Psoas muscle (tissue), 8 donors: ENCODE measurements at places on chromosomes 6 and 20. TPM values are rescaled to one million over a fixed set of nuclear protein-coding genes. Genes with fewer than 3 reads are reported as not detected.

- DNase-seq = no peak
Measured at GRCh38 chr6:139823099-139823807, 448.8 kb upstream of the CITED2 start.

DNA sequence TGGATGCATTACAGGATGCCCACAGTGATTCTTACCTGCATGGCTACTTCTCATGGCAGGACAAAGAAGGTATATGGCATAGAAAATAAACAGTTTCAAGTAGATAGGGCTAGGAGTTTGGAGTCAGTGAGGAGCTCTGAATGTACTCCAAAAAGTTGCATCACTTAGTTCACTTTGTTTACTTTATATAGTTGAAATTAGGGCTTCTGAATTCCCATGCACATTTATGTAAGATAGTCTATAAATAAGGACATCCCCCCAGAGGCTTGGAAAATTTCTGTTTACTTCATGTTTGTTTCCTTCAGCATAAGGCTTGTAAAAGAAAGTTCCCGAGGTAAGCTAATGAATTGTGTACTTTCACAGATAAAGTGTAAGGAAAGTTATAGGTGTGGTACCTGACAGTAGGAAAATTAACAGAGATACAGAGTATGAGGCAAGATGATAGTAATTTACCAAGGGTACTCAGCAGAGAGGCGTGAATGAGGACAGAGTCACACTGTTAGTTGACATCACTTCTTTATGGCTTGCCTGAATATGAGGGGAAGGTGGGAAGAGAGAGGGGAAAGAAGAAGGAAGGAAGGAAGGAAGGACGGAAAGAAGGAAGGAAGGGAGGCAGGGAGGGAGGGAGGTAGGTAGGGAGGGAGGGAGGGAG is 51.1 kb downstream of the ADTRP start:
- no peak for DNase-seq

- DNase-seq = no peak
Measured at GRCh38 chr6:111238464-111239119, 151.3 kb downstream of the SLC16A10 start.

GTSF1L gene
- not detected for polyA plus RNA-seq

DNA sequence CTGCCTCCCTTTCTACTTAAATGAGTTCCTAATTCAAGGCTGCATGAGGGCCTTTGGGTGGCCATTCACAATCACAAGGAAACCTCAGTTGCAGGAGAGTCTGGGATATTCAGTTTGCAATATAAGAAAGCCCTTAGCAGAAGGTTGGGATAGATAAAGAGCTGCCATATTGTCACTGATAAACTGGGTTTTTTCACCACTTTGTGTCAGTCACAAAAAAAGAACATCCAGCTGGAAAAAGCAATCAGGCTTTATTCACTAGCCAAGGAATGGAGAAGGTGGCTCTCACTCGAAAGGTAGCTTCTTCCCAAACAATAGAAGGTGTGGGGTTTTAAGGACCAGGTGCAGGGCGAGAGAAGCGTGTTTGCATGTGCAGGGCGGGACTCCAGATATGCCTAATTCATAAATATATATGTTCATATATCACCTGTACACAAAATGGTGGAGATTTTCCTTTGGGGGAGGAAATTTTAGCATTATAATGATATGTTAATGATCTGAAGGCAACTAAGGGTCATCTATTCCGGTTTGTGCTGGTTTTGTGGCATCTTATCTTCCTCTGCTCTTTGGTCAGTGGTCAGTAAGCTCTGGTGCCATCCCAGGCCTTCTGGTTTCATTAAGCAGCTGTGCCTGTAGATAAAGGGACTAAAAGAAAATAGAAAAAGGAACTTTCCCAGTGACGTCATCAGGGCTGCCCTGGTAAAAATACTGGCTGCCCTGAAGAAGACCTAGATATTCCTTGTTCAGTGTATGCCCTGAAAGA is 97.1 kb upstream of the IYD start:
- DNase-seq = no peak

WFDC5 gene
- not detected for polyA plus RNA-seq

CDC25B gene
- 6.6 TPM for polyA plus RNA-seq

GRCh38 chr20:32336918-32337347 is 21.2 kb upstream of the ASXL1 start:
- no peak for DNase-seq

IPCEF1 gene
- 0.17 TPM for polyA plus RNA-seq

OR2B6 gene
- not detected for polyA plus RNA-seq

CDH22 gene
- 1.2 TPM for polyA plus RNA-seq

LCA5 gene
- polyA plus RNA-seq = 0.48 TPM

DNA sequence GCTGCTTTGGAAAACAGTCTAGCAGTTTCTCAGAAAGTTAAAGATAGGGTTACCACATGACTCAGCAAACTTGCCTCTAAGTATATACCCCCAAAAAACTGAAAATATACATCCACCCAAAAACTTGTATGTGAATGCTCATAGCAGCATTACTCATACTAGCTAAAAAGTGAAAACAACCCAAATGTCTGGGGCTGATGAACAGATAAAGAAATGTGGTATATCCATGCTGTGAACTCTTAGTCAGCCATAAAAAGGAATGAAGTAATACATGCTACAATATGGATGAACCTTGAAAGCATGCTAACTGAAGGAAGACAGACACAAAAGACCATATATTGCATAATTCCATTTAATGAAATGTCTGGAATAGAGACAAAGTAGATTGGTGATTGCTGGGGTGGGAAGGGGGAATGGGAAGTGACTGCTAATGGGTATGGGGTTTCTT is 79.9 kb upstream of the GLP1R start:
- DNase-seq = no peak

GRCh38 chr6:104955491-104955890 is 1.4 kb upstream of the LIN28B start:
- no peak for DNase-seq

DNA sequence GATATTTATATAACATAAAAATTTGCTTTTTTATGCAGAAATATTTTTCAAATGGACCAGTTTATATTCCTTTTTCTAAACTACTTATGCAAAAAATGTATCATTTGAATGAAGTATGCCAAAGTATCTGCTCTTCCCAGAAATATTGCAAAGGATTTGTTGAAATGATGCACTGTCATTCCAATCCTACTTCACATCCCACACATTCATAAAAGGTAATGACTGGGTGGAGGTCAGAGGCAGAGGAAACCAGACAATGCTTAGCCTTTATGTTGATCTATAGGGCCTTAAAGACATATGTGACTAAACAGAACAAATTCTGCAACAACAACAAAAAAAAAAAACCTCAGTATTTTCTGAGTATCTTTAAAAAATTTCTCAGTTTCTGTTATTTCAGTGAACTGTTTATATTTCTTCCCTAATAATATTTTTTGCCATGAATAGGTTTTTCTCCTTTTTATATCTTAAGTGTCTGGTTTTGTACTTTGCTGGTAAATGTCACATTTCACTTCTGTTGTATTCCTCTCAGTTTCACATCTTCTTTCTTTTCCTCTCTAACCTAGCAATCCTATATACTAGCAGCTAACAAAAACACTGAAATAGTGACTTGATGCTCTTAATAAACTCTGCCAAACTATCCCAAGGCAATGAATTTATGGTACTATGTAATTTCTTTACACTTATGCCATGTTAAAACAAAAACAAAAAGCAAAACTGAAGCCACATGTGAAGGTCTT is 374.1 kb downstream of the BCKDHB start:
- DNase-seq = no peak

- DNase-seq = no peak
Measured at GRCh38 chr6:139242457-139243240, 49.1 kb downstream of the TXLNB start.

CRYBG1 gene
- polyA plus RNA-seq = 0.17 TPM

ANKRD6 gene
- 2.3 TPM for polyA plus RNA-seq

- no peak for DNase-seq
Measured at GRCh38 chr6:106648651-106649308, 19.4 kb downstream of the QRSL1 start.

CYP39A1 gene
- polyA plus RNA-seq = 2.0 TPM

CYP24A1 gene
- not detected for polyA plus RNA-seq

BTN1A1 gene
- not detected for polyA plus RNA-seq

- peak; percentile 80 for DNase-seq
Measured at GRCh38 chr6:26156850-26157250, 69.6 kb downstream of the HFE start.

DNA sequence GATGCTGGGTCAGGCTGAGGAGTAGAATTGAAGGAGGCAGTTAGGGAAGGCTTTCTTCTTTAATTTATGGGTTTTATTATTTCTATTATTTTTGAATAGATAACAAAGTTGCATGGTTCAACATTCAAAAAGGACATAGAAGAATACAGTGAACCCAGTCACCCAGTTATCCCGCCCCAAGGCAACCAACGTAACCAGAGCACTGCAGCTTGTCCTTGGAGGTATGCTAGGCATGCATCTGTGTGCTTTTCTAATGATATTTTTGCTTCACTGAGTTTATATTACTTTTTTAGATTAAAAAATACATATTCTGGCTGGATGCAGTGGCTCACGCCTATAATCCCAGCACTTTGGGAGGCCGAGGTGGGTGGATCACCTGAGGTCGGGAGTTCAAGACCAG is 47.4 kb upstream of the DSN1 start:
- DNase-seq = no peak

GRCh38 chr20:45892049-45892825 is 1.1 kb downstream of the CTSA start:
- no peak for DNase-seq

DNA sequence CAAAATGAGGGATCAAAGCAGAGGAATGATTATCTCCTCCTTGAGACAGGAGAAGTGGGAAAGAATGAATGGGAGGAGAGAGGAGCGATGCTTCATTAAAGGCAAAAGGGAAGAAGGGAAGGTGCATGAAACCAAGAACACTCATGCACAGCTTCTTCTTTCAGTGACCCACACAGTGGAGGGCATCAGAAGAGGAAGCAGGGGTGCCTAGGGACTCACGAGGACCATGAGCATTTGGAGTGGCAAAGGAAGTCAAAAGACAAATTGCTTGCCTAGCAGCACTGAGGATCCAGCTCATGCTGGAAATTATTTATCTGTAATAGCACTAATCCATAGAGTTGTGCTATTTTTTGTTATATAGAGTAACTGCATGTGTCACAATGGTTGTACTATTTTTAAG is 66.1 kb downstream of the SMLR1 start:
- DNase-seq = no peak

SLC16A10 gene
- polyA plus RNA-seq = 50.3 TPM

DNA sequence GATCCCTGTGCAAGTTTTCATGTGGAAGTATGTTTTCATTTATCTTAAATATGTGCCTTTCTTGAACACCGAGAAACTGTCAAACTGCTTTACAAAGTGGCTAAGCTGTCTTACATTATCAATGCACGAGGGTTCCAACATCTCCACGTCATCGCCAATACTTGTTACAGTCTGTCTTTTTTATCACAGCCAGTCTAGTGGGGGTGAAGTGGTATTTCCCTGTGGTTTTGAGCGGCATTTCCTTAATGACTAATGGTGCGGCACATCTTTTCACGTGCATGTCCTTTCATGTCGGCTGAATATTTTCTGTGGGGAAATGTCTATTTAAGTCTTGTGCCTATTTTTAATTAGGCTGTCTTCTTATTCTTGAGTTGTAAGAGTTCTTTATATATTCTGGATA is 280.4 kb downstream of the FOXC1 start:
- no peak for DNase-seq

- DNase-seq = peak; percentile 59
Measured at GRCh38 chr20:1537731-1538058, 19.8 kb downstream of the SIRPD start.

DNA sequence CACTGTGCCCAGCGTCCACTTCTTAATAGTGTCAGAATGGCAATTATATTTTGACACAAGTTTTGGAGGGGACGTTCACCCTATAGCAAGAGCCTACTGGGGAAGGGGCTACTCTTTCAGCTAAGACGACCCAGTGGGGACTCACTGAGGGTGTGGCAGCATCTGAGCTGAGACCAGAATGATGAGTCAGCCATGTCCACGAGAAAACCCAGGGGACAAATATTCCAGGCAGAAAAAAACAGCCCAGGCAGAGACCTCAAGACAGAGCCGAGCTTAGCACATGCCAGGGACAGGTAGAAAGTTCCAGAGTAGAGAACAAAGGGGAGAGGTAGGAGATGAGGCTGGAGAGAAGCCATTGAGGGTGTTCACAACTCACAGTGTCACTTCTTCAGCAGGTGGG is 11.2 kb downstream of the CNBD2 start:
- no peak for DNase-seq

- DNase-seq = no peak
Measured at GRCh38 chr6:157693867-157694266, 129.2 kb upstream of the SNX9 start.

DNA sequence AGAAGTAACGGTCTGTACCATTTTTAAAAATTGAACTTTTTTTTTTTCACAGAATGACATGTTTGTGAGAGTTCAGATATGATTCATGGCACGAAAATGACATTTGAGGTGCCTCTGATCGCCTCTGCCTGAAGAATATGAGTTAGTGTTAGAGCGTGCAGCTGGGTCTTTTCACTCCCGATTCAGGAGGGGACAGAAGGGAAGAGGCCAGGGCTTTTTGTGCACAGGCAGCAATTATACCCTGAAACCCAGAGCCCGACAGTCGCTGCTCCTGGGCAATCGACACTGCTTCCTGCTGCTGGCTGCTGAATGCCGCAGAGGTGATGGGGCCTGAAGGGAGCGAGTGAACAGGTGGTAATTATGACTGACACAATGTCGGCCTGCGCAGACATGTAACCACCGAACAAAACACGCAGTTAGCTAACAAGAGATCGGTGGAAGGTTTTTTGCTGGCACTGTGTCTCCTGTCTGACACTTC is 652.0 kb upstream of the NOX3 start:
- DNase-seq = no peak

GRCh38 chr20:46439837-46440236 is 33.4 kb upstream of the ELMO2 start:
- no peak for DNase-seq

DNA sequence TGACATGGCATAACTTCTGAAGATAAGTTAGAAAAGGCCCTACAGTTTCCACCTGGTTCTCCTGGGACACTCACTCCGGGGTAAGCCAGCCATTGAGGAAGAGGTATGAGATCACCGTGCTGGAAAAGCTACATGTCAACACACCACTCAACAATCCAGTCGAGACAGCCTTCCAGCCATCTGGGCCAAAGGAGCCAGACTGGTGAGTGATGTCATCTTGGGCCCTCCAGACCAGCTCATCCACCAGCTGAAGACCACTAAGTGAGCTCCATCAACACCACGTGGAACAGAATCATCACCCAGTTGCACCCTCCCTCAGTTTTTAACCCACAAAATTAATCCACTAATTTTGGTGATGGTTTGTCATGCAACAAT is 32.3 kb upstream of the RSPO4 start:
- DNase-seq = no peak

PHACTR2 gene
- 3.4 TPM for polyA plus RNA-seq

- no peak for DNase-seq
Measured at GRCh38 chr20:35541118-35541782, 628 bp upstream of the ERGIC3 start.

FAM83B gene
- polyA plus RNA-seq = 0.04 TPM

FOXF2 gene
- polyA plus RNA-seq = 0.17 TPM

DNA sequence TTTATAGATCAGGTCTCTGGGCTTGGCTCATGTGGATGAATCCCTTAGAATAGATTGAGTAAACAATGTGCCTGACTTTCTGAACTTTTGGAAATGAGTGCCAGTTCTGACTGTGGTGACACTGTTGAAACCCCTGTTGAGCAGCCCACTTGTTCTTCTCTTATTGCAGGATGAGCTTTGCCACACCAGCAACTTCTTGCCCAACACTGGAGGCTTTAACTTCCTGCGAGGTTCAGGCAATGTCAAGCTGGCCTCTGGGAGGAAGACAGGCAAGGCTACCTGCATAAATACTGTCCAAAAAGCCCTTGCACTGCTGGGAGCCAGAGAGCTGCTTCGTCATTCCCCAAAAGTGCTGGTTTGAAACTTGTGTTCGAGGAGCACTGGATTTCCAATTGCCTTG is 32.8 kb upstream of the SMIM8 start:
- DNase-seq = no peak

- DNase-seq = peak; percentile 88
Measured at GRCh38 chr20:1934721-1935573, 39.7 kb downstream of the SIRPA start.
